ENCODE measurements at places on chromosomes 13 and 19.

DNA sequence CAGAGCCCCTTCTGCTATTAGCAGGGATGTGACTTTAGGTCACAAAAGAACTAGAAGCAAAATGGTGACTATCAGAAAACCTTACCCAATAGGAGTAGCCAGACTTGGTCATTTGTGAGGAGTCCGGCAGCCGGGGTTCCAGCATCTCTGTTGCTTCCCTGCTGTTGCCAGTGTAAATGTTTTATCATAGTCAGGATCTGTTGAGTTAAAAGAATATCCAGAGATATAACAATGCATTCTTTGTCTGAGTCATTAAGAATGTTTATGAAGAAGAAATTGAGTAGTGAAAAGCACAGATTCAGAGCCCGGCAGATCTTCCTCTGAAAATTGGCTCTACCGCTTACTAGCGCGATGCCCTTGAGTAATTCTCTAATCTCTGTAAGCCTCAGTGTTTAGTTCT, 84.2 kb downstream of the COL4A2 start:
- peak; percentile 86 for DNase-seq

GRCh38 chr19:53977429-53977990, 13.9 kb upstream of the CACNG6 start:
- DNase-seq: peak; percentile 88

DNA sequence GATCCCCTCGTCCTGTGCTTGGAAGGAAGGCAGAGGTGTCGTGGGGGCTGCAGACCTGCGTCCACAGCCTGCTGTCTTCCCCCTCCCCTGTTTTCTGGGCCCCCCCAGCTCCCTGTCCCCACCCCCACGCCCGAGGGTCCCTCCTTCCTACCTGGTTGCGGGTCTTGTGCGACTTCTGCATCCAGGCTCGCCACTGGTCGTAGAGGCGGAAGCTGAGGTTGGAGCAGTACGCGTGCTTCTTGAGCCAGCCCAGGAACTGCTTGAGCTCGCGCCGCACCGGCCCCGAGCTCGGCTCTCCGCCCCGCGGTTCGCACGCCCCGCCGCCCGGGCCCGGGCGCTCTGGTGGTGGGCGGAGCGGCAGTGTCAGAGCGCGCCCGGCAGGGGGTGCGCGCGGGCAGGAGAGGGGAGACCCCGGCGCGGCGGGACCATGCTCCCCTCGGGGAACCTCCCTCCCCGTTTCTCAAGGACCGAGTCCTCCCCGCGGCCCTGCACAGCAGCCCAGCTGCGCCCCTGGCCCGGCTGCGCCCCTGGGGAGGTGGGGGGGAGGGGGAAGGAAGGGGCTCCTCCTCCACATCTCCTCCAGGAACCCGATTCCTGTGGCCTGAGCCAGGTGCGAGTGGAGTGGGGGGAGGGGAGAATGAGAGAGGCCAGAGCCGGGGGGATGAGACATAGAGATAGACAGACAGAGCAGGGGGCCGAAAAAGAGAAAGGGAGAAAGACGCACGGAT, 5.7 kb downstream of the REX1BD start:
- peak; percentile 82 for DNase-seq

DNA sequence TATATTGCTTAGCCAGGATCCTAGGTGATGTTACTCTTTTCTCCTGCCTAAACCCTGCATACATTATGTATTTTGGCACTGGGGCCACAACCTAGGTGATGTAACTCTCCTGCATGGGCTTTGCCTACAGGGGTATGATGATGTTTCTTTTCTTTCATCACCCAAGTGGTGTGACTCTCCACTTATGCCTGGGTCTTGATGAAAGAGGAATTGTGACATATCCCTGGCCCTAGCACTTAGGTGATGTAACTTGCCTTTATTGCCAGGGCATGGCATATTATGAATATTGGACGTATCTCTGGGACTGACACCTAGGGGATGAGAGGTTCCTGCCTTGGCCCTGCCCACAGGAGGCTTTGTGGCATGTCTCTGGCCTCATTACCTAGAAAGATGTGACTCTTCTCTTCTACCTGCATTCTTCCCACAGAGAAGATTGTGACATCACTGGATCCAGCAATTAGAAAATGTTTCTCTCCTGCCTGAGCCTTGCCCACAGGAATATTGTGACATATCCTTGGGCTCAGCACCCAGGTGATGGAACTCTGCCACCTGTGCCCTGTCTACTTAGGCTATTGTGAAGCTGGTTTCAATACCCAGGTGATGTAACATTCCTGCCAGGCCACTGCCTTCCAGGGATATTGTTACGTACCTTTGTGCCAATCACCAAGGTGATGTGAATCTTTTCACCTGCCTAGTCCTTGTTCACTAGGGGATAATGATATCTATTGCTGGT, 27.3 kb upstream of the ZNF254 start:
- DNase-seq: no peak

DNA sequence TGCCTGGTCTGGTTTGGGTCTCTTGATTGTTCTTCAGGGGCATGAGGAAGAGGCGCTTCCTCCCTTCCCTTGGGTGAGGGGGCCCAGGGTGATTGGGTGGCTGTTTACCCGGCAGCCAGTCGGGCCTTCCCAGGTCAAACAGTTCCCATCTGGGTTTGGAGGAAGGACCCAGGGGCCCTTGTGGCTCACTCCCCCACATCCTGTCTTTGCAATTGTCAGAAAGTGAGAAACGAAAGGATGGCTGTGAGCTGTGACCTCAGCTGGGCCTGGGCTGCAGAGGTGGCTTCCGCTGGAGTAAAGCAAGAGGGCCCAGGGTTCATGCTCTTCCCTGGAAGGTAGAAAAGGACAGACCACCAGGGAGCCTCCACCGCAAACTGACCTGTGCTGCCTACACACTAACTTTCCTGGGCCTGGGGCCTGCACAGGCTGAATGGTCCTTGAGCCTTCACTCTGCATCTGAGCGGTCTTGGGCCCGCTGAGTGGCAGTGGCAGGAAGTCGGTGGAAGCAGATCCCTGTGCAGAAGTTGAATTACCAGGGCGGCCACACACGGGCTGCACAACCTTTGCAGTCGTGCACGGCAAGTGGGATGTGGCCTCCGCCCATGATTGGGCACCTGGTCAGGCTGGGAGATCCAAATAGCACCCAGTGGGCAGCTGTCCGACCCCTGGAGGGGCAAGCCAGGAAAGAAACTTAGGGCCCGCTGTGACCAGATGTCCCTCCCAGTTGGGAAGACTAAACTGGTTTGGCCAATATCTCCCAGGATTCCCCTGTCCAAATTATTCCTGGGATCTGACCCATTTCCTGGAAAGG, 5.3 kb upstream of the CD79A start:
- peak; percentile 38 for DNase-seq

DNA sequence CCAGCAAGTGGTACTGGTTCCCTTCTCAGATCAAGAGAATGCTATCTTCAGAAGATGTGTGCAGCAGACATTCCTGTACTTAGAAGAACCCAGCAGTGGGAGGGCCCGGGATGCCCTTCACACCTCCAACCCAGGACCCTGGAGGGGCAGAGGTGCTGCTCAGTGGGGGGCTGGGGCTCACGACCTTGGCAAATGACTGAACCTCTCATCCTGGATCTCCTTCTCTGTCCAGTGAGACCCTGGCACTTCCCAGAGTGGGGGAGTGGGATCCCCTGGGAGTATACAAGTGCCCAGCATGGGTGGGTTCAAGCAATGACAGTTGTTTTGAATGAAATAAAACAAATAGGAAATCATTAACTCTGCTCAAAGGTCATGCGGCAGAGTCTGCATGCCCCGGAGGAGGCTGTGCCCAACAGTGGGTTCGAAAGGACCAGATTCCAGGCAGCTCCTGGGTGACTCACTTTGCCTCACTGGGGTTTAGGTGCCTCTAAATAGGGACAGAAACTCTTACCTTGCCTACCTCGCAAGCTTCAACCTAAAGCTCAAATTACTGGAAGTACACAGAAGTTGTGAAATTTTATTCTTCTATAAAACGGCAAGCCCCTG, 26.9 kb downstream of the GGACT start:
- DNase-seq: no peak

DNA sequence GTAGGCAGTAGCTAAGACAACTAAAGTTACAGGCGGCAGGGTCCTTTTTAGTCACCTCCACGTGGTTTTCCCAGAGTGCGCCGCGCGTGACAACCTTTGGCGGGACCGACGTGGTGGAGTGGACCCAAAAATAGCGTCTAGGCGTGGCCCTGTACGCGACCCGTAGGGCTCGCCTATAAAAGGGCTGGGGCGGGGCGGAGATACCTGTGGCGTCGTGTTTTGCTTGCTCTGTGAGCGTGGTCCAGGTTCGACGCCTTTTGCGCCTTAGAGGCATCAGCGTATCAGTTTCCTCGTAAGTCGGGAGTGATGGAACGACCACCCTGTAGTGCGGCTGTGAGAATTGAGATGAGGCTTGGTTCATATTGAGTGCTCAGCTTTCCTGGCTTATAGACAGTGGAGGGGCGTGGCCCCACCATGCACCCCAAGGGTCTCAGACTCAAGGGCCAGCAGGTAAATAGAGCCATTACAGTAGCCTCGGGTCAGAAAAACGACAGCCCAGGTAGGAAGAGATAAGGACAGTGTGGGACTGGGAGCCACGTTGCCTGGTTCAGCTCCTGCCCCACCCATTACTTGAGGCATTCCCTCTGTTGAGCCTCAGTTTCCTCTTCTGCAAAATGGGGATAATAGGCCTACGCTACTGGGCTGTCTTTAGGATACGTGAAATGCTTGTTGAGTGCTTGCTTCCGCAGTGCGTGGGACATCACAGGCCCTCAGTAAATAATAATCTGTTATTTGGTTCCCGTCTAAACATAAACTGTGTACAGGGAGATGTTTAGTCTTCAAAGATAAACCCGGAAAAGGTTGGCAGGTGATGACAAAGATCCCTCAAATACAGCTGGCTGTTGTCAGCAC, 693 bp upstream of the TMED1 start:
- DNase-seq: peak; percentile 86

DNA sequence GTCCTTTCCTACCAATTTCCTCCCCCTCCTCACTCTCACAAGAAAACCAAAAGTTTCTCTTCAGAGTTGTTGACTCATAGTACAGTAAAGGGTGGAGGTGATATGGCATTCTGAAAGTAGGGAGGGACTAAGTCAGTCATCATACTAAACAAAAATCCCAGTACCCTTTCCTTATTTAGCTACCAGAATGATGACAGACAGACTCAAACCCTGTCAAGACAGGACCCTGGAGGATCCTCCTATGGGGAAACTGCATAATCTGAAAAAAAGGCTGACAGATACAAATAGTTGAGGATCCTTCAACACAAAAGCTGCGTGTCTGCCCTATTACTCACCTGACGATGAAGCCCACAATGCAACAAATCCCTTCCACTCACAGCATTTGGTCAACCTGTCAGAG, 55.5 kb downstream of the CYSLTR2 start:
- peak; percentile 6 for DNase-seq

- DNase-seq: peak; percentile 32
Measured at GRCh38 chr13:68358294-68358705, 1128.2 kb upstream of the PCDH9 start.

DNA sequence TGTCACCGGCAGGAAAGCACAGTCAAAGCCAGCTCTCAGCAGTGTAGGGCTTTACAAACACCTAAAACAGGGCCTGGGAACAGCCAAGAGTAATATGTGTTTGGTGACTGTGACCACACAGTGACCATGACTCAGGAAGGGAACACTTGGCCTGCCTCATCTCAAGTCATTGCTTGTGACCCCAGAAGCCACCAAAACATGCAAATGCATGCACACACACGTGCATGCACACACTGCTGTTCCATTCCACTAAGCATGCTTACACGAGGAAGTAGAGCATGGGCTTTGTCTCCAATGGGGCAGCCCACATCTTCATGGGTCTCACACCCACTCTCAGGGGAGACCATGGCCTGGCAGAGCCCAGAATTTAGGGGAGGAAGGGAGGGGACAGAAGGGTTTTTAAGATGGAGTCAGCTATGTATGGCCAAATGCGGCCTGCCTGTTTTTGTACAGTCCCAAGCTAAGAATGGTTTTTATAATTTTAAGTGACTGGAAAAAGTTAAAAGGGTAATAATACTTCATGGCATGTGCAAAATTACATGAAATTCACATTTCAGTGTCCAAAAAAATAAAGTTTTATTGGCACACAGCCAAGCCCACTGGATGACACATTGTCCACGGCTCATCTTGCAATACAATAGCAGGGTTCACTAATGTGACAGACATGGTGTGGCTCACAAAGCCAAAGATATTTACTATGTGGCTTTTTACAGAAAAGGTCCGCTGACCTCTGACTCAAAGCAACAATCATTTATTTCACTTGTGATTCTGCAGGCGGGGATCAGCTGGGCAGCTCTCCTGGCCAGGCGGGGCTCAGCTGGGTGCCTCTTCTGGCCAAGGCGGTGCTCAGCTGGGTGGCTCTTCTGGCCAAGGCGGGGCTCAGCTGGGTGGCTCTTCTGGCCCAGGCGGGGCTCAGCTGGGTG, 17.3 kb downstream of the ZFR2 start:
- peak; percentile 42 for DNase-seq

DNA sequence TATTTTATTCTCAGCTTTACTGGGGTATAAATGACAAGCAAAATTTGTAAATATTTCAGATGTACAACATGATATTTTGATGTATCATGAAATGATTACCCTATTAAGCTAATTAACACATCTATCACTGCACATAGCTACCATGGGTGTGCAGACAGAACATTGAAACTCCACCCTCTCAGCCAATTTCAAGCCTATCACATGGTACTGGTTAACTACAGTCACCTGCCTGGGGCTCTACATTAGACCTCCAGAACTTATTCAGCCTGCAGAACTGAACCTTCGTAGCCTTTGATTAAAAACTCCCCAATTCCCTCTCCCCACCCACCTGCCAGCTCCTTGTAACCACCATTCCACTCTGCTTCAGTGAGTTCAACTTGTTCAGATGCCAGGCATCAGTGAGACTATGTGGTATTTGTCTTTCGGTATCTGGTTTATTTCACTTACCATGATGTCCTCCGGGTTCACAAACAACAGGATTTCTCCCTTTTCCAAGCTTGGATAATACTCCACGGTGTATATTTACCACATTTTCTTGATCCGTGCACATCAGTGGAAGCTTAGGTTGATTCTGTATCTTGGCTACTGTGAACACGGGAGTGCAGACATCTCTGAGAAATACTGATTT, 19.2 kb downstream of the RAB20 start:
- no peak for DNase-seq

GRCh38 chr13:48490241-48490640, 42.6 kb downstream of the RCBTB2 start:
- no peak for DNase-seq

- DNase-seq: no peak
Measured at GRCh38 chr13:113417008-113417751, 36.1 kb downstream of the ADPRHL1 start.
